WTC11 (cell line): ENCODE measurements at places on chromosomes 5 and 9. TPM values are rescaled to one million over a fixed set of nuclear protein-coding genes. Genes with fewer than 3 reads are reported as not detected.
A peak's percentile ranks its signal among the peaks of the same experiment; 100 is the strongest.

CD180 gene
- not detected in 3 replicates for total RNA-seq

DMRTA1 gene
- total RNA-seq, result 2.4 to 2.8 TPM (median 2.6 TPM) in 3 replicates

PPP3R2 gene
- not detected in 3 replicates for total RNA-seq

PGM5 gene
- total RNA-seq, result 0.11 to 0.16 TPM (median 0.13 TPM) in 3 replicates

GRCh38 chr5:58491216-58491892, at the start of gene GAPT:
GAPT (plus strand) TSS chr5:58491435; CDS start chr5:58494537, 3,102 bp downstream.
- peak within 1 kb of the TSS; percentile 47; the same call in 1 of the 2 replicates for H3K27ac ChIP-seq
- DNase-seq, result no peak
- peaks cover 14% of the 10 kb centered on the region for H3K4me1 ChIP-seq
- no peaks in the 10 kb centered on the region; the same call in 1 of the 2 replicates for H3K27me3 ChIP-seq
- no peak within 1 kb of the TSS for H3K4me3 ChIP-seq

- no peaks in the 10 kb centered on the region for H3K36me3 ChIP-seq
- peaks cover 12% of the 10 kb centered on the region for H3K27me3 ChIP-seq
- no peak overlapping the region for H3K27ac ChIP-seq
- H3K4me1 ChIP-seq, result no peaks in the 10 kb centered on the region
- H3K4me3 ChIP-seq, result no peak overlapping the region
Observed at GRCh38 chr9:126752881-126753670, 51.8 kb upstream of the ZBTB43 start.

- H3K4me1 ChIP-seq, result peaks cover 33% of the 10 kb centered on the region
- no peak overlapping the region for H3K4me3 ChIP-seq
- peak overlapping the region; percentile 7; the same call in 1 of the 2 replicates for H3K27ac ChIP-seq
- peaks cover 3% of the 10 kb centered on the region; the same call in 1 of the 2 replicates for H3K27me3 ChIP-seq
- no peak for DNase-seq
- H3K36me3 ChIP-seq, result peaks cover 6% of the 10 kb centered on the region; the same call in 1 of the 2 replicates
Observed at GRCh38 chr5:142740474-142741242, 29.5 kb upstream of the ARHGAP26 start.
